GM04504 (cell line): ENCODE measurements at places on chromosomes 7 and 10.

GRCh38 chr10:60042914-60043313, 136.6 kb upstream of the CCDC6 start:
- DNase-seq: no peak

GRCh38 chr7:3073763-3074458, 30.2 kb upstream of the CARD11 start:
- no peak for DNase-seq

GRCh38 chr10:71512312-71512711, 115.6 kb downstream of the CDH23 start:
- no peak for DNase-seq

DNA sequence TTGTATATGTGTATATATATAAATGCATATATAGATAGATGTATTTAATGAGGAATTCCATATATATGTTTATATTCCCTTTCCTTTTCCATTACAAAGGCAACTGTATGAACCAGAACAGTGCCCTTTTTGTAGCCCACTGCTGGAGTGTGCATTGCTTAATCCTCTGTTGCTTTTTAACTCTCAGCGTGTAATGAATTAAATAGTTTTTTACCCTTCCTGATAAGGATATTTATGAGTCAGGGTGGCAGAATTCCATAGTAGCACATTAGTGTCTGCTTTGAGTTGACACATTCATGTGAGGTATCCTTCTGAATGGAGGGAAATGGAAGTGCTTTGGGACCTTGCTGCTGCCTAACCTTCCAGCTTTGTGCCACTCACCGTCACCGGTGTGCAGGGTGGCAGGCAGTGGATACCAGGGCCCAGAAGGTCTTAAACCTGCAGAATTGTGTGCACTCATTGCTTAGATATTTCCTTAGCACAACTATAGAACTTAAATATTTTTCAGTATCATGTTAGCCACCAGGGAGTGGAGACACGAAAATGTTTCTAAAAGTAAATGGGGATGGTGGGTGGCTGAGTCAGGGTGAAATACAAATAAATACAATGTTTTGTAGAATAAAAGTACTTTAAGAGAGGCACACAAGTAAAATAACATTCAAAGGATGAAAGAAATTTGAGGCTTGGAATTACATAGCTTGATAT, 117.9 kb downstream of the SND1 start:
- no peak for DNase-seq

DNA sequence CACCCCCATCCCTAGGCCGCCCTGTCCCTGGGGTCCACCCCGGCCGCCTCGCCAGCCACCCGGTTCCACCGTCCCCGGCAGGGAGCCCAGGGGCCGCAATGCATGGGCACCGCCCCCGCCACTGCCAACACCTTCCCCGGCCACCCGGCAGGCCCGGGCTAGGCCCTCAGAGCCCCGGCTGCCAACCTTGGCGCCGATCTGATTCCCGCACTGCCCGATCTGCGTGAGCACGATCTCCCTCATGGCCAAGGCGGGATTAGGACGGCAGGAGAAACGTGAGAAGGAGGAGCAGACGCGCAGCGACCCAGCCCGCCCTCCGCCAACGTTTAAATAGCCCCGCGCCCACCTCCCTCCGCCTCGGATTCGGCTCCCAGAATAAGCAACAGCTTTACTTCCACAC, at the start of gene TUBB8:
TUBB8 (minus strand) TSS at position 301 of the 400 bp plus-strand sequence; CDS start at position 243, 58 bp downstream.
- no peak for DNase-seq

GRCh38 chr10:31605426-31605825, 286.4 kb downstream of the ZEB1 start:
- DNase-seq: no peak

- no peak for DNase-seq
Measured at GRCh38 chr10:8404721-8405120, 350.2 kb downstream of the GATA3 start.

DNA sequence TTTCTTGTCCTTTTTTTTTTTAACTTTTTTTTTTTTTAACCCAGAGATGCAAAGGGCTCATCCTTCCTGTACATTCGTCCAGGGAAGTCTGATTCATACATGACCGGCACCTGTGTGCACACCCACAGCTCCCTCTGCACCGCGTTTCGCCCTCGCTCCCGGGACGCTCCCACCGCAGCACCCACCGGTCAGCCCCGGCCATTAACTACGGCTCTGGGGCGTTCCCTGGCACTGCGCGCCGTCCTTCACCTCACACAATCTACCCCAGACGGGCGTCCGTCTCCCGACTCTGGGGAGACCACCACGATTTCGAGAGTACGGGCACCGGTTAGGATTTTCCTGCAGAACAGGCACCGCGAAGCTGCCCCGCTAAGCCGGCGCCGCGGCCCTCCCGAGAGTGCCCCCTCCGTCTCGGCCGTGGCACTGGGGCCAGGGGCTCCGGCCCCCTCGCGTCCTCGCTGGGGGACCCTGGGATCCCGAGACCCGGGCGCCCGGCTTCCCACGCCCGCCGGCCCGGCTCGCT, 452 bp downstream of the ATE1 start:
- DNase-seq: no peak

GRCh38 chr10:122656308-122656705, 43.3 kb downstream of the C10orf120 start:
- no peak for DNase-seq

DNA sequence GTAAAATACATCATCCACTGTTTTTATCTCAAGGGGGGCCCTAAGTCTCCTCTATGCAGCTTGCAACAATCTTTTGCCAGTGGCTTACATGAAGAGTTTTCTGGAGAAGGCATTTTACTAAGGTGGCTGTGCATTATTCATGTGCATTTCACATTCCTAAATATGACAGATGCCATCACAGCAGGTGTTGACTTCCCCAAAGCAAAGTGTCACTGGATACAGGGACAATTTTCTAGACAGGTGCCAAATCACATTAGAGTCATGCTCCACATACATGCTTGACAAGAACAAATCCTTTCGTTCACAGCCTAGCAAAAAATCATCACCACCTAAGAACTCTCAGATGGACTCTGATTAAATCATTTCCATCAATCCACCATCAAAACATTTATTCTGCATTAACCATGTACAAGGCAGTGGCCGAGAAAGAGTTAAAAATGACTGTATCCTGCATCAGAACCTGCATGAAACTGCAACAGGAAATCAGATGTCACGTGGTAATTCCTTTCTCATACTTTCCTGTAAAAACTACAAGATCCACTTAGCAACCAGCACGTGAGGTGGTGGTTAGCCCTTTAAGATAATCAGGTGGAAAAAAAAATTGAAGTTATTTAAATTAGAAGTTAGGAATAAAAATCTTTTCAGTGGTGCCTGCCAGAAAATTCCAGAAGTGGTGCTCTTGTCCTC, 88.2 kb upstream of the AFAP1L2 start:
- DNase-seq: no peak

DNA sequence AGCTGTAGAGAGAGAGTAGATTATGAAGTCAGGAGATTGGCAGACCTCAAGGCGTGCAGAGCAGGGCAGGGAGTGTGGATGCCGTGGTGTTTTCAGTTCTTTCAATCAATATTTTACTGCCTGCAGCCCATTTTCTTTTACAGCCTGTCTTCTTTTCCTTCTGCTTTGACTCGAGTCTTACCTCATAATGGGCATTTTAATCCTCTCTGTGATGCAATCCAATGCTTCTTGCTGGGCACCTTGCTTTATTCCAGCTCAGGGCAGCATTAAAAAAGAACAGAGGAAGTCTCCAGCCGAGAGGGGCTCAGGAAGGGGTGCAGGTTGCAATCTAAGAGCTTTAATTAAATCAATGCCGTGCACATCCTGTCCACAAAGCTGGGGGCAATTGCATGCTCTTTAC, 839.0 kb downstream of the LRMDA start:
- no peak for DNase-seq
